NT2/D1 (cell line): ENCODE measurements at places on chromosomes 1 and 21.

DNA sequence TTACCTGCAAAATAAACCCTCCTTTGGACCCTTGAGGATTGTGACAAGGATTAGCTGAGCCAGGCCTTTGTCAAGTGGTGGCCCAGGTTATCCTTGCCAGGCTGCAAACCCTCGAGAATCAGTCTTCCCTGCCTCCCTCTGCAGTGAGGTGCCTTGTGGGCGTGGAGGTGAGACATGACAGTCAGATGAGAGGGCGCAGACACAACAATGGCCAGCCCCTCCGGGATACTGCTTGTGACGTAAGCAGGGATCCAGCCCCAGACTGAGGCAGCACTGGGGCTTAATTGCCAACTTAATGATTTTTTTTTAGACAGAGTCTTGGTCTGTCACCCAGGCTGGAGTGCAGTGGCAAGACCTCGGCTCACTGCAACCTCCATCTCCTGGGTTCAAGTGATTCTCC lies 104.6 kb downstream of the LAMC2 start:
- DNase-seq, result no peak

DNA sequence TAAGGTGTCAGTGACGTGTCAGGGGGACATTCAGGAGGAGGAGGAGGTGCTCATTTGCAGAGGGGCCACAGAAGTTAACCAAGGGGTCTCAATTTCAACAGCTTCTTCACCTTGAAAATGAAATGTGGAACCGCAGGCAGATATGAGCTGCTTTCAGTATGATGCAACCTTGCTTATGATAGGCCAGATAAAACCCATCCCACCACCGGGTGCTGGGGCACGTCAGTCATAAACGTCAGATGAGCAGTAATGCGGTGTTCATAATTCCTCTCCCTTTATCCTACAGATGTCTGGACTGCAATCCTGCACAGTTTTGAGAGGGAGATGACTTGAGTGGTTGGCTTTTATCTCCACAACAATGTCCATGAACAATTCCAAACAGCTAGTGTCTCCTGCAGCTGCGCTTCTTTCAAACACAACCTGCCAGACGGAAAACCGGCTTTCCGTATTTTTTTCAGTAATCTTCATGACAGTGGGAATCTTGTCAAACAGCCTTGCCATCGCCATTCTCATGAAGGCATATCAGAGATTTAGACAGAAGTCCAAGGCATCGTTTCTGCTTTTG lies 1.7 kb downstream of the PTGFR start:
- no peak for DNase-seq

- no peak for DNase-seq
Measured at GRCh38 chr1:117673405-117673804, 67.6 kb downstream of the TENT5C start.

- peak; percentile 75 for DNase-seq
Measured at GRCh38 chr1:204651843-204652421, 33.6 kb downstream of the LRRN2 start.

- DNase-seq, result no peak
Measured at GRCh38 chr21:41605178-41605933, 97.4 kb upstream of the TMPRSS2 start.

GRCh38 chr1:101005871-101006270 lies 19.7 kb downstream of the DPH5 start:
- DNase-seq, result no peak

GRCh38 chr1:156429313-156430060 lies 60.5 kb downstream of the RHBG start:
- DNase-seq, result no peak

DNA sequence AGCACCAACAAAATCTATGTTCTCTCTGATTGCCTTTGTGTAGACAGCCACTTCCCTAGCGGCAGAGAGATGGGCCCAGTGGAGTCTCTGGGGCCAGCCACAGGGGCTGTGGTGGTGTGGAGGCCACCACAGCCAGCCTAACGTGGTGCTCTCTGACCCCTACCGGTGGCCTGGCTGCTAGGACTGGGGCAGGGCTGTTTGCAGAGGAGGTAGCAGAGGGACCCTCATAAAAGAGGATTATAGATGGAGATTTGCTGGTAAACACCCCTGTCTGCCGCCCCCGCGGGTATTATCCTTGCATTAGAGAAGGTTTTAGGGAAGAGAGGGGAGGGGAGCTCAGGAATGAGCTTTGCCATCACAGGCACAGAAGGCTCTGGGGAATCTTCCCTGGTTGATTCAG lies 310.3 kb upstream of the VAMP3 start:
- DNase-seq, result no peak

DNA sequence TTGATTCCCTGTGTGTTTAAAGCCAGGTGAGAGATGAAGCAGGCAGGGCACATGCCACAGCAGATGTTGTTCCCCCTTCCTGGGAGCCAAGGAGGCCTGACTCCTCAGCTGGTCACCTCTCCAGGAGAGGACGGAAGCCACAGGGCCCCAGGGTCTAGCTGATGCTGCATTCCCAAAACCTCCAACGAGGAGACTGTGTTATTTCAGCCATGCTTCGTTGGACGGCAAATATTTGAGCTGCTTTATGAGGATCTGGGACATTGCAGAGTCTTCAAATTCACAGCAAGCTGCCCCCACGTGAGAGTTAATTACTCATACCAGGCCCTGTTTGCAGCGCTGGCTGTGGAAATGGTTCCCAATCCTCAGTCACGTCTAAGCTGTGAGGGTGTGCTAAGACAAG lies 85.3 kb downstream of the CDC7 start:
- no peak for DNase-seq

DNA sequence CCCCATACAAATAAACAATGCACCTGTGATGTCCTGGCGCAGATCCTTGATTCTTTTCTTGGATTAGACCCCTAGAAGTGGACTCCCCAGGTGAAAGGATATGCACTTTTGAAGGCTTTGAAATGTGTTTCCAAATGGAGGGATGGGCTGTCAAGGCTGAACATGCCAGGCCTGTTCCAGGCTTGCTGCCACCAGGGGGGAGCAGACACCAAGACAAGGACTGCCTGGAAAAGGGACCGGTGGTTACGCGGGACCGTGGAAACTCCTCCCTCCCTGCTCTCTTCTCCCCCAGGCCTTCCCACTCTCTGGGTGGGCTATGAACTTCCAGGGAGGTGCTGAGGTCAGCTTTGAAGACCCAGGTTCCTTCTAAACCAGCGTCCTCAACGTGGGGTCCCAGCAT lies 12.7 kb downstream of the C1QB start:
- DNase-seq, result no peak

DNA sequence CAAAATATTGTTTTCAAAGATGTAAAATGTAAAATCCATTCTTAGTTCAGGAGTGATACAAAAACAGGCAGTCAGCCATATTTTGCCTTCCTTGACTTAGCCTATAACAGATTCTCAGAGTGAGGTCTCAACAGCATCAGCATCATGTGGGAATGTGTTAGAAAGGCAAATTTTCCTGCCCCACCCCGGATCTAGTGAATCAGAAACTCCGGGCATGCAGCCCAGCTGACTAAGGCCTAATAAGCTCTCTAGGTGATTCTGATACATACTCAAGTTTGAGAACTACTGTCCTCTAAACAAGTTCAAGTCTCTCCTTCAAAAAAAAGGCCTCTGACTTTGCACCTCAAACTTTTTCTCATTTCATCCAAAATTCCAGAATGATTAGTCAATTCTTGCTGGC lies 46.9 kb upstream of the PRRC2C start:
- DNase-seq, result no peak

- DNase-seq, result no peak
Measured at GRCh38 chr1:236018885-236019453, 45.9 kb downstream of the NID1 start.

DNA sequence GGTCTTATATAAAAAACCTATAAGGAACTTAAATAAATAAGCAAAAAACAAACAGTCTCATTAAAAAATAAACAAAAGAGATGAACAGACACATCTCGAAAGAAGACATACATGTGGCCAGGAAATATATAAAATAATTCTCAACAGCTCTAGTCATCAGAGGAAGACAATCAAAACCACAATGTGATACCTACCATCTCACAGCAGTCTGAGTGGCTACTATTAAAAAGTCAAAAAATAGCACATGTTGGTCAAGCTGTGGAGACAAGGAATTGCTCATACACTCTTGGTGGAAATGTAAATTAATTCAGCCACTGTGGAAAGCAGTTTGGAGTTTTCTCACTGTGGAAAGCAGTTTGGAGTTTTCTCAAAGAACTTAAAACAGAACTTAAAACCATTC lies 100.3 kb upstream of the ADAMTS5 start:
- DNase-seq, result no peak

DNA sequence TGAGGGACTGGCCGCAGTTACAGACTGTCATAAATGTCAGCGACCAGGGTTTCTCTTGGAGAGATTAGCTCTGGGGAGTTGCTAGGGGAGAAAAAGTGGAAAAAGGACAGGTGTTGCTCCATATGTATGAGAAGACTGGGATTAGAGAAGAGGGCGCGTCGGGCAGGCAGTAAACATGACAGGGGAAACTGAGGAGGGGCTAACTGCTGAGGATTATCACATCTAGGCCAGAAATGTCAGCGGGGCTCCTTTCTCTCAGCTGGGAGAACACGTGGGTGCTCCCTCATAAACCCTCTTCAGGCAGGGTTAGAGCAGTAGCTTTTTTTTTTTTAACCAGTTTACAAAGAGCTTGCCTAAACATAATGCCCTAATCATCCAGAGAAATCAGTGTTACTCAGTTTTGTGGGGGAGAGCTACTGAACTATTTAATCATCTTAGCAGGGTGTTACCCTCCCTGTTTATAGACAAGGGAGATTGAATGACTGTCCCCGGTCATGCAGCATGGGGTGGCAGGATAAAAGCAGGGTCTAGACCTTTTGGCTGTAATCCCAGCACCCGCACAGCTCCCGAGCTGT lies 35.2 kb downstream of the ELAPOR1 start:
- DNase-seq, result no peak

GRCh38 chr1:78688697-78689096 lies 39.1 kb downstream of the IFI44 start:
- DNase-seq, result no peak

DNA sequence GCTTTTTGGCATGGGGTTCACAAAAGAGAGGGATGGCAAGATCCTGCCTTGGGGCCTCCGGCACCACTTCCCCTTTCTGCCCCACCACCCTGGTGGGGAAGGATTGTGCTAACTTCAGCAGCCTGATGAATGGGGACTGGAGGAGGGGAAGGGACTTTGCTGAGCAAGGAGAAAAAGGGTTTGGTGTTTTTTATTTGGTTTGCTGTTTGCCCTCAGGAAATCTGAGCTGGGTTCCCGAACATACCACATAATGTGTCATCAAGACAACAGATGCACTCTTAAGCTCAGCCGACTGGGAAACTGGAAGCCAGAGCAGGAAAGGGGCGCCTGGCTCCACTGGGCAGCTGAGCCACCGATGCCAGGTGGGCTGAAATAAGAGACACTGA lies 19.8 kb downstream of the OLFML2B start:
- DNase-seq, result no peak

DNA sequence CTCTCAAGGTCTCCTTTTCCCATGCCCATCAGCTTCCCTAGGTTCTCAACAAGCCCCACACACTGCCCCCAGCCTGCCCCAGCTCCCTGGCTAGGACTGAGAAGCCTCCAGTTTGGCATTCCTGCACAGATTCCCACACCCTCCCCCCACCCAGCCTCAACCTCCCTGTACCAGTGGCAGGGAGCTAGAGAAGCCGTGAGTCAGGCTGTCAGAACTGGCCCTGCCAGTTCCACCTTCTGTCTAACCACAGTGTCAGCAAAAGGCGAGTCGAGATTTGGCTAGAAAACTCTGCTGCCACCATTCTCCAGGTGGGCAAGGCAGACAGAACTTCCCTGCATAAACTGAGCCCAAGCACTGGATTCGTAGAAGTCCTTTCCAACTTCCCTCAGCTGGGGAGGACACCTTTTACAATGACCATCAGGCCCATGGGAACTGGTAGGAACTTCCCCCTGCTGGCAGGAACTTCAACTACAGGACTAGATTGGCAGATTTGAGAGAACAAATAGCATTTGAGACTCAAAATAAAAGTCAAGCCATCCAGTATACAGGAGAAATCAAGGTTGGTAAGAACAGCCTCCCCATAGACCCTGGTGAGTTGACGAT lies 31.0 kb downstream of the TNNT2 start:
- DNase-seq, result peak; percentile 81

GRCh38 chr1:109880971-109881894 lies 29.4 kb upstream of the CSF1 start:
- DNase-seq, result no peak

- no peak for DNase-seq
Measured at GRCh38 chr1:212283741-212284140, 1.5 kb upstream of the PPP2R5A start.

DNA sequence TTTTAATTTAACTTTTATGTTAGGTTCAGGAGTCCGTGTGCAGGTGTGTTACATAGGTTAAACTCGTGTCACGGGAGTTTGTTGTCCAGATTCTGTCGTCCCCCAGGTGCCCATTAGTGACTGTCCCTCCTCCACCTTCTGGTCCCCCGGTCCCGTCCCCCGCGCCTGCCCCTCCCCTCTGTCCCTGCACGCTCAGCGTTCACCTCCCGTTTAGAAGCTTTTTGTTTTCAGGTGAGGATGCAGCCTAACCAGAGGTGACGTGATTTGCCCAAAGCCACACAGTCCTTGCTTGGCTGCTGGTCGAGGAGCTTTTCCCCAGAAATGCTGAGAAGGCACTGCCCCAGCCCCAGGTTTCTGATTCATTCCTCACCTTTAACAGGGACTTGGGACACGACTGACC lies 844 bp downstream of the C1orf146 start:
- no peak for DNase-seq

DNA sequence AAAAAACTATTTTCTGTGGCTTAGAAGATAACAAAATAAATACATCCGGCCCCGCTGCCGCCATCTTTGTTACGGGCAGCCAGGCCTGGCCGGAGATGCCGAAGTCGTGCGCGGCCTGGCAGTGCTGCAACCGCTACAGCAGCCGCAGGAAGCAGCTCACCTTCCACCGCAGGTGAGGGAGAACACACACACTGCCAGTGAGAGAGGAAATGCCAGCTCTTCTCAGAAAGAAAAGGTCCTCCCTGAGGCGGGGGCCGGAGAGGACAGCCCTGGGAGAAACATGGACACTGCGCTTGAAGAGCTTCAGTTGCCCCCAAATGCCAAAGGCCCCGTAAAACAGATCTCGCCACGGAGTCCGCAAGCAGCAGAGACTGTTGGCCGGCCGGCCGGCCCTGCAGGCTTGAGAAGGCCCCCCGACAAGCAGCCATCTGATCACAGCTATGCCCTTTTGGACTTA lies 323.2 kb downstream of the AMY1C start:
- DNase-seq, result no peak

GRCh38 chr1:244210884-244211558 lies 159.9 kb downstream of the ZBTB18 start:
- DNase-seq, result peak; percentile 62

- DNase-seq, result peak; percentile 85
Measured at GRCh38 chr1:152440635-152441471, 26.8 kb upstream of the CRNN start.

DNA sequence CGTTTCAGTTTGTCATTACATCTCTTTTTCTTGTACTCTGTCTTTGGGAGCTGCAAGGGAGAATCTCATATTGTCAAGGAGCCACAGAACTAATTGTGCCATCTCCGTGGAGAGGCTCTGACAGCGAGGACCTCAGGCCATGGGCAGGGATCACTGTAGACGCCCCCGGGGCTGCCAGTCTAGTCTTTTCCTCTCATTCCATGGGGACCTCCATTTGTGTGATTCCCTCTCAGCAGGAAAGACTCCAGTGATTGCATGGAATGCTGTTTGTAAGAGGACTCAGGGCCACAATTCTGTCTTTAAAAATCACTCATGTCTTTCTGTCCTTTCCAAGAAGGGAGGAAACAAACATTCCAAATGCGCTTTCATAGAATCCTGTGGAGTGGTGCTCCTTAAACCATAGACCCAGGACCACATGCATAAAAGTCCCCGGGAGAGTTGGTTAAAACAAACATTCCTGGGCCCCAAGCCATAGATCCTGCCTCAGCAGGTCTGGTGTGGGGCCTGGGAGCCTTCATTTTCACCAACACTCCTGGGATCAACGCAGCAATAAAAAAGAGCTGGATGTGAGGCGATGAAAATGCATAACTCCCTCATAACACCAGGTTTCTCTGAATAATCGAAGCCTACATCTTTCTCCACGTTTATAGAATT lies 104.5 kb downstream of the ZP4 start:
- peak; percentile 33 for DNase-seq
